ENCODE measurements at places on chromosomes 11 and 22. TPM values are rescaled to one million over a fixed set of nuclear protein-coding genes. Genes with fewer than 3 reads are reported as not detected.

The FOSL1 gene
- 3.1 TPM for total RNA-seq

DNA sequence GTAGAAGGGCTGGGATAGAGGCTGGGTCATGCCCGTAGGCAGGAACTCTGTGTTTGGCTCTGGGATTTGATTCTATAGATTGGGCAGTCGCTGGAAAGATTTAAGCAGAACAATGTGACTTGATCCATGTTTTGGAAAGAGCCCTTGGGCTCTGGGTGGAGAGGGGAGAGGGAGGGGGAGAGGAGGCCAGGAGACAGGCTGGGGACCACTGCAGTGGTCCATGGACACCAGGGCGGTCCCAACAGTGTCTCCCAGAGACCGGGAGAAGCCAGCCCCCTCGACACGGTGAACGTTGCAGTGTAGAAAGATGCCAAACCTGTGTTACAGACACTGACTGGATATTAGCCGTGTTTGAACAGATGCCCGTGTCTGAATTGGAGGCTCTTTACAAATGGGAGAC, 19.5 kb downstream of the PVALB start:
- DNase-seq = no peak

DNA sequence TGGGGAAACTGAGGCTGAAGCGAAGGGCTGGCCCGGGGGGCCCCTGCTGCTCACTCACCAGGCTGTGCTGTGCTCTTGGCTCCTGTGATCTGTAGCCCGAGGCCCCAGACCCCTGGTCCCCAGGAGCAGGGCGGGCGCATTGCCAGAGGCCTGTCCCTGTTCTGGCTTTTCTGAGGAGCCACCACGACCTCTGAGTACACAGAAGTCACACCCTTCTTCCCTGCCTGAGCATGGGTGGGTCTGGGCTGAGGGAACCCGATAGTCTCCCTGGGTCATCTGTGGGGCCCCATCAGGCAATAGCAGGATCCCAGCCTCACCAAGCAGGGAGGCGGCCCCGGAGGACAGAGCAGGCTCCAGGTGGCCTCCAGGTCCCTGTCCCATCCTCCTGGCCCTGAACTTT, 5.1 kb downstream of the CASTOR1 start:
- DNase-seq = no peak

GRCh38 chr11:74232311-74232950, 61.3 kb downstream of the PPME1 start:
- no peak for DNase-seq

GRCh38 chr22:48079505-48080290, 1317.2 kb downstream of the TBC1D22A start:
- DNase-seq = no peak

- no peak for DNase-seq
These were observed 2.5 kb downstream of the ROBO3 start for GRCh38 chr11:124867700-124868099.

- no peak for DNase-seq
These were observed at the start of gene RAC2 for GRCh38 chr22:37244114-37244921. TSS of gene RAC2 (minus strand) at chr22:37244269. CDS start at chr22:37244148, 121 bp downstream.

GRCh38 chr22:25048659-25049647, 96.4 kb downstream of the KIAA1671 start:
- no peak for DNase-seq

The OR4A16 gene
- total RNA-seq = not detected

GRCh38 chr11:70610566-70611565, 212.5 kb downstream of the CTTN start:
- DNase-seq = no peak

The FGF19 gene
- total RNA-seq = not detected

GRCh38 chr11:114774599-114775361, 96.5 kb downstream of the NXPE2 start:
- peak; percentile 79 for DNase-seq
